Epithelial cell of prostate (primary cell): ENCODE measurements at places on chromosomes 16 and 17.

GRCh38 chr17:9937901-9938300 lies 32.8 kb upstream of the RCVRN start:
- no peak for DNase-seq

GRCh38 chr17:32302037-32302436 lies 36.4 kb downstream of the RHBDL3 start:
- DNase-seq: no peak

- no peak for DNase-seq
These were observed 910 bp downstream of the ITGAL start for GRCh38 chr16:30473231-30474073.

DNA sequence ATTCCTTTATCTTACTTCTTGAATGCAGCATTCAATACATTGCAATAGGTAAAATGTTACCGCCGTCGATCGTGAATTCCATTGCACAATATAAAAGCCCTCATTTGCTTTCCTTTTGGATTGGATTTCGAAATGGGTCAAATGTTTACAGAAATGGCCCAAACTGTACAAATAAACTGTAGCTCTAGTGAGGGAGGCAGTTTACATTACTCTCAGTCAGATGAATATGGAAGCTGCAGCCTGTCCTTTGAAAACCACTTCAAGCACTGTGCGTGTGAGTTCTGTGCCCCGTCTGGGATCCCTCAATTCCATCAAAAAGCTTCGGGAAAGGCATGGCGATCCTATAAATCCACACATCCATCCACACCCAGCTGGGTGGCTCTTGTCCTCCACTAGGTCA lies 258.6 kb upstream of the FOXF1 start:
- no peak for DNase-seq

DNA sequence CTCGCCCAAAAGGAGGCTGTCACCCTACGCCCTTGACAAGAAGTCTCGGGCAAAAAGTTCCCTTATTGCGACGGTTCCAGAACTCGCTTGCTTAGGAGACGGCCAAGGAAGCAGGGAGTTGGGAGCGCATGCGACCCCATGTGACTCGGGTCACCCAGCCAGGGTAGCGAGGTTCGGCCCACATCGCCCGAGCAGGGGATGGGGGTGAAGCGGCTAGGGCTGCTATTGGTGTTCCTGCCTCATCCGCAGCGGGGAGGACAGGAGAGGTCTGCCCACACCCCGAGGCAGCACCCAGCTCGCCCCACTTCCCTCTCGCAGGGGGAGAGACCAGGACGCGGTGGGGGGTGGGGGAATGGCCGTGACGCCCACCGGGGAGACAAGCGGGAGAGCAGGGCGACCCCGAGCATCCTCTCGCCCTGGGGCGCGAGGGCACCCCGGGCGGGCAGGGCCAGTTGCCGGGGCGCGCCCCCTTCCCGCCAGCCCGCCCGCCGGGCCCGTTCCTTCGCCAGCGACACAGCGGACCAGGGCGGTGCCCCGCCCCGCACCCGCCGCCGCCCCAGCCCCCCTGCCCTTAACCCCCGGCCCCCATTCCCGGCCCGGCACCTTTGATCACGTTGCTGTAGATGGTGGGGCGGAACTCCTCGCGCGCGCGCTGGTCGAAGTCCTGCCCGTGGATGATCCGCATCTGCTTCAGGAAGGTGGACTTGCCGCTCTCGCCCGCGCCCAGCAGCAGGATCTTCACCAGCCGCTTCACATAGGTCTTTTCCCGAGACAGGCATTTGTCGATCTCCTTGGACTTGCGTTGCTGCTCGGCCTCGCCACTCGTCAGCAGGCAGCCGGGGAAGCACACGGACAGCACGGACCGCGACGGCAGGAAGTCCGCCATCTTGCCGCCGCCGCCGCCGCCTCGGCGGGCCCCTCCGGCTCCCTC lies 567 bp downstream of the GNA13 start:
- no peak for DNase-seq

DNA sequence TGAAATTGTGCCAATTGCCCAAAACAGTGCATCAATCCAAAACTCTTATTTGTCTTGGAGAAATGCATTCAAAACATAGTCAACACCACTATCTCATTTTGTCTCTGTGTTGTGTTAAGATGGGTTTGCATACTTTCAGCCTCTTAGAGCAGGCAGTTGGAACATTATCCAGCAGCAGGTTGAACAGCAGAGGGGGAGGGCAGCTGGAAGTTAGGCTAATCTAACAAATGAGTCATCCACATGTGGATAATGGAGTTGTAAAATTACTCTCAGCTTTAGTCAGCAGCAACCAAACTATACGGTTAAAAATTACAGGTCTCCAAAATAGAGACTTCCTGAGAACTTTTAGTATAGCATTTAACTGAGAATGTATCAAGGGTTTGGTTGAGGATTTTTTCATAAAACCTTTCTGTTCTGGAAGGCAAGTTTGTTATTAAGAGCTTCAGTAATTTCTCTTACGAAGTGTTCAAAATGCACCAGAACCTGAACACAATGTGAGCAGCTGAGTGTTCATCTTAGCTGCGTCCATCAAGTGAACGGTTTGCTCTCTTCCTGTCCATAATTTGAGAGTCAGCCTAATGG lies 46.3 kb downstream of the PRKCA start:
- peak; percentile 8 for DNase-seq

- DNase-seq: no peak
These were observed 38.7 kb upstream of the ZNF750 start for GRCh38 chr17:82878527-82878926.

DNA sequence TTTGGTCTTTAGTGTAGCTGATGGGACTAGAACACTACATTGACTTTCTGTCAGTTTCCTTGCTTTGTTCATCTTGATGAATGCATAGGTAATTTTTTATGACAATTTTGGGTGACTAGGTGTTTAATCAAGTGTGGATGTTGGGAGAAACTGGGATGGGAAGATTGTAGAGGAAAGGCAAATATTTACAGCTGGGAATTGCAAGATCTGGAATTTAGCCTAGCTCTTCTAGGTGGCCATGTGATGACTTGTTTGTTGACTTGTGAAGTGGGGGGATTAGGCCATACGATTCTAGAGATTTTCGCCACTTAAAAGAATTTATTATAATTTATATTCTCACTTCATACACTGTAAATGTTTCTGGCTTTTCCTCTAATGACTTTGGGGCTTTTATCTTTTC lies 480.3 kb upstream of the GOT2 start:
- DNase-seq: no peak

- DNase-seq: no peak
These were observed 20.4 kb downstream of the SOCS1 start for GRCh38 chr16:11235703-11235991.

DNA sequence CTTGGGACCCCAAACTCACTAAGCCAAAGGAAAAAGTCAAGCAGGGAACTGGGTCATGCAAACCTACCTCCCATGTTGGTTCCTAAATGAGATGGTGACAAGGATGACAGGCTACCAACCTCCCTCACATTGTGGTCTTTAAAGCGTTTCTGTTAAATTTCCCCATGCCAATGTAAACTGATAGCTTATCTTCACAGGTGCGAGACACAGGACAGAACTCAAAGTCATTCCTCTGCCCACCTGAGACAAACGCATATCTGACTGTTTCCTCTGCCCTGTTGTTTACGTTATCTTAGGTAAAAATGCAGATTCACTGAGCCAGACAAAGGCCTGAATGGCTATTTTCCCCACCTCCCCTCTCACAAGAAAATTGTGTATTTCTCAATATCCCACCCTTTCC lies 19.0 kb upstream of the CD300E start:
- DNase-seq: no peak

- peak; percentile 63 for DNase-seq
These were observed 1.3 kb downstream of the HGS start for GRCh38 chr17:81685108-81685507.

DNA sequence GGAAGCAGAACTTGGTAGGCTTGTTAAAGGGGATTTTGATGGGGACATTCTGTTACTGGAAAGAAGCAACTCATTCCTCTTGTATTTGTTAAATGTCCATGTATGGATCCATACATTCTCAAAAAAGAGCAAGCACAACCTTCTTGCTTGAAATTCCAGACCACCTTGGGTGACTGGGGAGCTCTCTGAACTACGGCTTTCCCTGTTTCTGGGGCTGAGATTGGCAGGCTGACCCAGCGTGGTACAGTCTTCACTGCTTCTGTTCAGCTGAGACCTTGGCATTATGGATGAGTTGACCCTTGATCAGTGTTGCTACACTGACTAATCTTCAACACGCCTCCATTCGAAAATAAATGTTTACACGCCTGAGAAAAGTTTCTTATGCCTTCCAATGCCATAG lies 38.5 kb downstream of the DNAH9 start:
- no peak for DNase-seq

DNA sequence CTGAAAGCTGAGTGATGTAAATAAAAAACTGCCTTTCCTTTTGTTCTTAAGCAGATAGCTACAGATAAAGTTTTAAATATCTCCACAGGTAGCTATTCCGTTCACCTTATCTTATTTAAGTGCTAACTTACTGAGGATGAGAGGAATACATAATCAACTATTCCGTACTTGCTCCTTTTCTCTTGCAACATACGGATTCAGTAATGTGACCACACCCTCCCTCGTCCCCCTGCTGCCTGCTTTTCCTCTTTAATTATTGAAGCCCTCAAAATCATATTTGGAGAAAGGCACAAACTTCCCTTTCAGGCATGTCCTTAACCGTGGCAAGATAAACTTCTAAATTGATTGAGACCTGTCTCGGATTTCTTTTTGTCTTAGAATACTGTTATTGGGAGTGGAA lies 101.4 kb downstream of the MAP2K4 start:
- DNase-seq: no peak

DNA sequence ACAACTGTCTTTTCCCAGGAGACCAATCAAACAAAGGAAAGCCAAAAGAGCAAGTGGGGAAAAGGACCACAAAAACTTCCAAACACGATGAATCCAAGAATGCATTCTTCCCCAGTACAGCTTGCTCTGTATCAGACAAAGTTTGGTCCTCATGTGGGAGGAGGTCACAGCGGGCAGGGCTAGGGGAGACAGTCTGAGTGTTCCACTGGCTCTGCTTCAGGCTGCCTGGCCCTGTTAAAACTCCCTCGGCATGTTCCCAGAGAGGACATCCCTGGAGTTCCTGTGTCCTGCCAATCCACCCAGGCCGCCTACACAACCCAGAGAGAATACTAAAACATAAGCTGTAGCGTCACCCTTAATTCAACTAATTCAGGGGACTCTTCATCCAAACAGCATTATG lies 415.1 kb upstream of the DYNLRB2 start:
- DNase-seq: no peak

GRCh38 chr17:5198472-5198871 lies 6.8 kb upstream of the ZNF594 start:
- no peak for DNase-seq

- peak; percentile 29 for DNase-seq
These were observed 68.4 kb downstream of the CMC2 start for GRCh38 chr16:80938004-80938878.

DNA sequence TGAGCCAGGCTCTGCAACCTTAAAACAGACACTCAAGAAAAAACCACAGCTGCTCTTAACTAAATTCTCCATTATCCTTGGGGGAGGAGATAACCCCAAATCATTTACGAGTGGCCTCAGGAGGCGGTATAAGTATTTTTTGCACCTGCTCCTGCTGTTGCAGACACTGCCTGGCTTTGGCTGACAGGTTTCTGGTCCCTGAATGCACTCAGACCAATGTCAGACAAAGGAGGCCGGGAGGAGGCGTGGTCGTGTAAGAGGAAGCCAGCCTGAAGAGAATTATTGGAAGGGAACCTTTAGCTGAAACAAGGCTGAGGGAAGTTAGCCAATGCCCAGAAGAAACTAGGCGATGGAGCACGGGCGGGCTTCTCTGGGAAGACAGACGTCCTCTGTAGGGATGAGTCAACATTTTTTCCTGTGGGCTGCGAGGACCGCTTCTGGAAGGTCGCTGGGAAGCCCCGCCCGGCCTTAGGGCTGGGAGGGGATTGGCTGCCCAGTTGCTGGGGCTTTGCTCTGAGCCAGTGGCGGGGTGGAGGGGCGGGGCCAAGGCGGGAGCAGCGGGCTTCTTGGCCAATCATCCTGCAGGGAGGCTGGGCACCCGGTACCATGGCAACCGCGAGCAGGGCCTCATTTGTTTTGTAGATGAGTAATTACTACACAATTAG lies 82.3 kb downstream of the CCDC182 start:
- peak; percentile 91 for DNase-seq

DNA sequence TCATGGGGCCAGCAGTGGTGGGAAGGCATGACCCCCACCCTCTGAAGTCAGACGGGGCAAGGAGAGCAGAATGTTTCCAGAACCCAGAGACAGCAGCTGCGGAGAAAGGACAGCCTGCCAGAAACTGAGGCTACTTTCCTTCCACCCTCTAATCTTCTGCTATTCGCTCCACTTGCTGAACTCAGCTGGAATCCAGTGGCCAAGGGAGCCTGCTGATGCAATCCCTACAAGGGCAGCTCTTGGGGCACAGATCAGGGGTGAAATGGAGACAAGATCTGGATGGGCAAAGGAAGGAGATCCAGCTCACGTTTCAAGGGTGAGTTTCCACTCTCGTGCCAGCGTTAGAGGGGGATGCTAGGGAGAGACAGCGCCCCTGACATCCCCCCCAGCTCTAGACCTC lies 479.1 kb downstream of the SLC39A11 start:
- DNase-seq: no peak

GRCh38 chr17:63834431-63835166 lies 7.1 kb upstream of the FTSJ3 start:
- peak; percentile 46 for DNase-seq
